ENCODE measurements at places on chromosomes 5 and 9.

- no peak for DNase-seq
Observed at GRCh38 chr5:6733411-6734242, 20.4 kb downstream of the TENT4A start.

DNA sequence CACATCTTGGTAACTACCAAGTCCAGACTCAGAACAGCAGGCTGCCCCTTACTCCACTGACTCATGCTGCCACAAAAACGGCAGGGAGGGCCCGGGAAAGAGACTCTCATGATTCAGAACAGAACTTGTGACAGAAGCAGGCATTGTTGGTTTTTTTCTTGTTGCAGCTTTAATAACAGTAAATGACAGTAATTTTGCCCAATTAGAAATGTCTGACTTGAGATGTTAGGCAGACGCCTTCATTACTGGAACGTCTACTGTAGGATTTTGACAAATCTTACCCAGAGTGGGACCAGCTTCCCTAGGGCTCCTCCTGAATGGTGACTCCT, 77.9 kb downstream of the SEMA5A start:
- no peak for DNase-seq

DNA sequence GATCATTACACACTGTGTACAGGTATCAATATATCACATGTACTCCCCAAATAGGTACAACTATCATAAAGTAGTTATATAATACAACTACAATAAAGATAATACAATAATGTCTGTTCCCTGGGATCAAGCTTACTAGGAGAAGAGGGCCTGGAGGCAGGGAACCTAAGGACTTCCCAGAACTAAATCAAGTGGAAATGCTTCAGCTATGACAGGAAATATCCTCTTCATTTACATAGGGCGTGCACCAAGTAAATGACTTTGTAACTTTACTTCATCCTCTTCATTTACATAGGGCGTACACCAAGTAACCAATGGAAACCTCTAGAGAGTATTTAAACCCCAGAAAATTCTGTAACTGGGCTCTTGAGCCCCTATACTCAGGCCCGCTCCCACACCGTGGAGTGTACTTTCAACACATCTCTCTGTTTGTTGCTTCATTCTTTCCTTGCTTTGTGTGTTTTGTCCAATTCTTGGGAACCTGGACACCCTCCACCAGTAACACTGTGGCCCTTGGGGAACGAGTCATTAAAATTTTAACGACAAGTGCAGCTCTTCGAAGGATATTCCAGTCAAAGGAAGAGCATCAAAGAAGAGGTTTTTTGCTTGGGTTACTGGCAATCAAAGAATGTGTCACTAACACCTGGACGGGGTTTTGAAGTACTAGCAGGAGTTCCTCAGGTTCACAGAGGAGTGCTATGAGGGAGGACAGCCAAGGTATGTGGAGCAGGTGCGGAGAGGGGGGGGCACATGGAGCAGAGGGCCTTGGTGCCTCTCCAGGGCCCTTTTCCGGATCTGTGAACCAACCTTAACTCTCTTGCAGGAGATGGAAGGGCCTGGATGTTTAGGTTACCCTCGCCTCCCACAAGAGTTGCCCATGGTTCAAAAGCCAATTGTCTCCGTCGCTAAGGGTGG, 106.6 kb upstream of the DAP start:
- DNase-seq = no peak

DNA sequence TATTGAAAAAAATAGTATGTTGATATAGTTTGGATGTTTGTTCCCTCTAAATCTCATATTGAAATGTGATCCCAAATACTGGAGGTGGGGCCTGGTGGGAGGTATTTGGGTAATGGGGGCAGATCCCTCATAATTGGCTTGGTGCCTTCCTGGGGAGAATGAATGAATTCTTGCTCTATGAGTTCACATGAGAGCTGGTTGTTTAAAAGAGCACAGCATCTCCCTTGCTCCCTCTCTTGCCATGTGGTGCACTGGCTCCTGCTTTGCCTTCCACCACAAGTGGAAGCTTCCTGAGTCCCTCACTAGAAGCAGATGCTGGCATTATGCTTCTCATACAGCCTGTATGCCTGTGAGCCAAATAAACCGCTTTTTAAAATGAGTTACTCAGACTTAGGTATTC, 154.8 kb downstream of the ADAMTS6 start:
- no peak for DNase-seq

- no peak for DNase-seq
Observed at GRCh38 chr9:94818178-94818541, 91.7 kb downstream of the AOPEP start.

DNA sequence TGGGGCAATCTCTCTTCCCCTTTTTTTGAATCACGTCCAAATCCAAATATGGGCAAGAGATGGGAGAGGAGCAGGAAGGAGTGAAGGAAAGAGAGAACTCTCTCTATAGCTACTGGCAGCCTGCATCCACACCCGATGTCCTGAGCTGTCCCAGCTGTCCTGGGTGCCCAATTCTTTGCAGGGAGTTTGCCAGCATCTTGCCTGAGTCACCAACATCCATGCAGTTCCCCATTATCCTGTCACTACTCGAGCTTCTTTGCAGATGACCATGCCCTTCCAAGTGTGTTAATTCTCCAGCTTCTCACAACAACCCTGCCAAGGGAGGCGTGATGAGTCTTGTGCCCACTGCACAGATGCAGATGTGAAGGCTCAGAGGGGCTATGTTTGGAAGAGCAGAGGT, 127.1 kb downstream of the NSG2 start:
- DNase-seq = no peak

DNA sequence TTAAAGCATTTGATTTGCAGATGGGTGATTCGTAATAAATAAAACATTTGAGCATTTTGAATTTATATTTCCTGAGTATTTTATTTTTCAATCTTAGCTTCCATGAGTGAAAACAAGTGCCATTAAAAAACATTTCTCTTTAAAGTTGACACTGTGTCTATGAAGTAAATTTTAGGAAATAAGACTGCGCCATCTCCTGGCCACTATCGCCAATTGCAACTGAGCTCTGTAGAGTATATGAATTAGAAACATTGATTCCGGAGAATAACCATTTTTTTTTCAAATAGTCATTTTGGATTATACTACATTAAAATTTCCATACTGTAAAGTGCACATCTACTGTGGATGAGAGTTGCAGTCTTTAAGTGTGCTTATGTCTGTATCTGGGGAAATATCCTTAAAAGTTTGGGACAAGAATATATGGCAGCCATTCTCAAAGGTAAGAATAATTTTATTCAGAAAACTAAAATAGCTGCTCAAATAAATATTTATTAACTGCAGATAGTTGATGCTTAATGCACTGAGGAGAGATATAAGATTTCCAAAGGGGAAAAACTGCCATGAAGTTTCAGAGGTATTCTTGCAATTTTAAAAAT, 5.9 kb downstream of the DMRTA1 start:
- peak; percentile 46 for DNase-seq

DNA sequence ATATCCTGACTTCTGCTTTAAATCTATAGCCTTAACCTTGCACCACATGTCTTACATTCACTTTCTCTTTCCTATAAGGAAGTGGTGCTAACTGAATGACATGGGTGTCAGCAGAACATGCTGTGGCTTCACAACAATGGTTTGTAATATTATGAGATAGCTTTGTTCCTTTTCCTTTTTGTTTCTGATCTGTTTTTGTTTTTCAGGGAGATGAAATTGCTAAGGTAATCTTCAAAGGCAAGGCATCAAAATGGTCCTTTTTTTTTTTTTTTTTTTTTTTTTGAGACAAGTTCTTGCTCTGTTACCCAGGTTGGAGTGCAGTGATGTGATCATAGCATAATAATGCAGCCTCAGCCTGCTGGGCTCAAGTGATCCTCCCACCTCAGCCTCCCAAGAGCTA, 53.6 kb upstream of the RANBP6 start:
- DNase-seq = no peak

- no peak for DNase-seq
Observed at GRCh38 chr5:79794347-79794746, 104.7 kb downstream of the CMYA5 start.

GRCh38 chr5:61993295-61993927, 312.6 kb upstream of the KIF2A start:
- no peak for DNase-seq

DNA sequence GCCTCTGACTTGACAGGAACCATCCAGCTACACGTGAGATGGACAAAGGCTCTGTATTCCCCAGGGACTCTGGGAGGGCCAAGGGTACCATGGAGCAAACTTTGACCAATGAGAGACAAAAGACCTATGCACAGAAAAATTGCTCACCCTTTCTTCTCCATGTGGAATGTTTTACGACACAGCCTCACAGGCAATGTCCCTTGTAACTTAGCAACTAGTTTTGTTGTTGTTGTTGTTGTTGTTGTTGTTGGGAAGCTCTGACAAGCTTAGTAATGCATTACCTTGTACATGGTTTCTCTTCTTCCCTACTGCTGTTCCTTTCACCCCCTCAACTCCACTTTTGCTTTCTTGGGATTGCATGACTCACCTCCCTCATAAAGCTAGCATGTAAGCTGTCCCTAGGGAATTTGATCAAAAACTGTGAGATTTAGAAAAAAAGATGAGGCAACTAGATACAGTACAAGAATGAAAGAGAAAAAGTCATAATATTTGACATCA, 550.9 kb downstream of the RAB3C start:
- DNase-seq = no peak

GRCh38 chr9:91085517-91086291, 276.0 kb downstream of the AUH start:
- DNase-seq = no peak

GRCh38 chr9:37564916-37565315, 11.3 kb downstream of the FBXO10 start:
- DNase-seq = no peak

- DNase-seq = no peak
Observed at GRCh38 chr5:125152044-125152443, 405.6 kb upstream of the ZNF608 start.

GRCh38 chr5:162842727-162843126, 594.7 kb upstream of the CCNG1 start:
- DNase-seq = no peak

DNA sequence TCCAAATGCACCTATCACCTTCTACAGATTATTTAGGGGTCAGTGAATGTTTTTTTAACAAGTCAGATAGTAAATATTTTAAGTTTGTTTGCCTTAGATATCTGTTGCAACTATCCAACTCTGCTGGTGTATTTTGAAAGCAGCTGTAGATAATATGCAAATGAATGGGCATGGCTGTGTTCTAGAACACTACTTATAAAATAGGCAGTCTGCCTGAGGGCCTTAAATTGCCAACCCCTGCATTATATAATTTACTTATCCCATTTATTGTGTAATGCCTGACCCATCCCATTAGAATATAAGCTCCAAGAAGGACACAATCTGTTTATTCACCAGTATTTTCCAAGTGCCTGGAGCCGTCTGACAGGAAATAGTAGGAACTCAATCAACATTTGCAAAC, 149.0 kb downstream of the TTC39B start:
- no peak for DNase-seq
